Breast epithelium (tissue), 4 donors: ENCODE measurements at places on chromosomes 6 and 20.
A peak's percentile ranks its signal among the peaks of the same experiment; 100 is the strongest.

- no peak for DNase-seq
Measured at GRCh38 chr6:105484238-105485161, 81.6 kb upstream of the PREP start.

DNA sequence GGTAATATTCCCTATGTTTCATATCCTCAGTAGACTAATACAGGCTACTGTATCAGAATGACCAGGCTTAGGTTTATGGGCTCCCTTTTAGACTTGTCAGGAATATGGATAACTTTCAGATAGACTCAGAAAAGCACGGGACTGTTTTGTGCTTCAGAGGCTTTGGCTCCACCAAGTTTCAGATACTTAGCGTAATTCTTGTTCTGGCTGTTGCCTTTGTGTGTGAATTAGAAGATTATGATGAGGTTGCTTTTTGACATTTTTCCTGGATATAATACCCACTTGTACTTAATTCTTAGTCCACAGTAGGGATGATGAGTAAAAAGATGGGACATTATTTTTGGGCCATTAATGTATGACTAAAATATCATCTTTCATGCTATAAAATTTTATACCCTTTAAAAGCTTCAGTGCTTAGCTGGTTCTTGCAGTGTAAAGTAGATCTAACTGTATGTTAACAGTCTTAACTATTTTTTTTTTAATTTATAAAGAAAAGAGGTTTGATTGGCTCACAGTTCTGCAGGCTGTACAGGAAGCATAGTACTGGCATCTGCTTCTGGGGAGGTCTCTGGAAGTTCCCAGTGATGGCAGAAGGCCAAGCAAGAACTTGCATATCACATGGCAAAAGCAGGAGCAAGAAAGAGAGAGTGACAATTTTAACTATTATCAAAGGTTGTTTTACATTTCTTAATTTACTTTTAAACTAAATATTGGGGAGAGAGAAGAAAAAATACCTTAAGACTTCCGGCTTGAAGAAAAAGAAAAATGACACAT, 120.7 kb downstream of the ZFAND3 start:
- DNase-seq, result no peak

DNA sequence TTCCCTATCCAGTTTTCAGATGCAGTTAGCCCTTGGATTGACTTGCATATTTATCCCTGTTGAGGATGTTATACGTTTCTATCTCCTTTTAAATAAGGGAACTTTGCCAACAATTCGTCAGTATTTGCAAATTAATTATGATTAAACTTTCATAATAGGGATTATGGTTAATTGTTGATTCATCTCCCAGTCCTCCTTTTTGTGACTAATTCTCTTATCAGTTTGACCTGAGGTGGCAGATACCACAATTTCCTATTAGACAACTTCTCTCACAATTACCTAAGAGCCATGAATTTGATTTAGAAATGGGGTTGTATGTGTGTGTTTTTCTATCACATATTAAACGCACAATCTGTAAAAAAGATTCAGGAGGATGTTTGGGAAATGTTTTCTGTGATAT, 172.9 kb downstream of the LAMA2 start:
- DNase-seq, result no peak

DNA sequence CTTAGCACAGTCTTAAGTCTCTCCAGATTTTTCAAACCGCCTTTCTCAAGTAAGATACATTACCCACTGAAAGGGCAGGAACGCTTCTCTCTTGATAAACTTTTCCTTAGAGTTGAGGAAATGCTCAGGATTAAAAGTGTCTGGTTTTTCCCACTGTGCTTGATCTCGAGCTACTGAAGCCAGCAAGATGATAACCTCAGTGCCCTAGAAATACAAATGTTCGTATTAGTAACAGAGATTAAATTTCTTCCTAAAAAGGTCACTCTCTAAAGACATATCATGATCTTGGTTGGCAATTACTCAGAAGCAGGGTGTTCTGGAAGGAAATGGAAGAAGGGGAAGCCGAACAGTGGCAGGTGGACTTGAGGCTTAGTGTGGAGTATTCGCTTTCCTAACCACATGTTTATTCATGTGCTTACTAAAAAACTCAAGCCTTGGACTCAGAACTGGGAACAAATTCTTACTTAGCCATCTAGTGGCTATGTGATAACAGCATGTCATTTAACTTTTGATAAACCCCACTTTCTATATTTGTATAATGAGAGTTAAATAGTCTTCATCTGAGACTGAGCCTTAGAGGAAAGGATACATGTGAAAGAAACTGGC, 20.1 kb downstream of the C6orf141 start:
- DNase-seq, result no peak

GRCh38 chr6:43644940-43645612, at the start of gene RSPH9:
TSS of gene RSPH9 (plus strand) at chr6:43645036. CDS start at chr6:43645099, 63 bp downstream.
- peak; percentile 80 for DNase-seq

DNA sequence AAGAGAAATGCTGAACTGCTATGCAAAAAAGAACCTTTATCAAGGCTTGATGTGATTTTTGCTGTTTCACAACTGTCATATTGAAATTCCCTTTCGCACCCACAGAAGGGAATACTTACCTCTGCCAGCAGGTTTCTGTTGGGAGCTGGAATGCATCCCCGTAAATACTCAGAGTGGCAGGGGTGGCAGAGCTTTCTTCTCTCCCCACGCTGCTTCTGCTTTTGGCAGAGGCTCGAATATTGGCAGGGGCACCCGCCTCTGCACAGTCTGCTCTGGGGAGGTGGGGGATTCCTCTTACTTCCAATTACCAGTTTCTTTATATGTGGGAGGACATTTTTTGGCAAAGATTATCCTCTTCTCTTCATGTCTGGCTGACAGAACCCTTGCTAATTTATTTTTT, 28.4 kb downstream of the TMEM200A start:
- DNase-seq, result no peak

DNA sequence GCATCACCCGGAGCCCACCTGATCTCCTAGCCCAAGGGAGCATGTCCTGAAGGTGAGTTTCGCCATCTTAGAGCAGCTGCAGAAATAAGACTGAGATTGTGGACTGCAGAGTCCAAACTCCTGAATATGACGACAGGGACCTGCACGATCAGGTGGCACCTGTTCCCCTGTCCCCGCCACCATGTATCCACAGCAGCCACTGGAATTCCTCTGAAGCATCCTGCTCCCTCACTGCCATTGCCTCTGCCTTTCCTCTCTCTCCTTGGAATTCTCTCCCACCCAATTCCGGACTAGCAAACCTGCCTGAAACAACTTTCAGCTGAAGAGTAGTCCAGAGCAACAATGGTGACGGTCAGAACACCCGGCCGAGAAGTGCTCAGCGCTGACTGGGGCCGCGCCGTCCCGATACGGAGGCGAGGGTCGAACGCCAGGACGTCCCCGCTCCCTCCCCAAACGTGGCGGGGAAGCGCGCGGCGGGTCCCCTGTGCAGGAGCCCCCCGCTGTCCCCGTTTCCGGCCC, 694 bp upstream of the FAM120B start:
- DNase-seq, result no peak

- no peak for DNase-seq
Measured at GRCh38 chr20:48325656-48326433, 502.0 kb downstream of the PREX1 start.

DNA sequence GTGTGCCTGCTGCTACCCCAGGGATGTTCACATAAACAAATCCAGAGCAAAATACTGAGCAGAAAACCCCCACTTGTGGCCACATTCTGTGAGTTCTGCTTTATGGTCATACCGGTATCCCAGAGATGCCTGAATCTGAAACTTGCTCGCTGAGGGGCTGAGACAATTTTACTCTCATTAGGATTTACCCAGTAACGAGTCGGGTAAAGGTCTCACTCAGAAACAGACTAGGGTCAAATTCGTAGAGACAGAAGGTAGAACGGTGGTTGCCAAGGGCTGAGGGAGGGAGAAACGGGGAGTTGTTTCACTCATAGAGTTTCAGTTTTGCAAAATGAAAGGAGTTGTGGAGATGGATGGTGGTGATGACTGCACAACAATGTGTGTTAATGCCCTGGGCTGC, 45.4 kb upstream of the NKX2-2 start:
- no peak for DNase-seq

- no peak for DNase-seq
Measured at GRCh38 chr6:82882363-82883023, 183.1 kb downstream of the UBE3D start.

DNA sequence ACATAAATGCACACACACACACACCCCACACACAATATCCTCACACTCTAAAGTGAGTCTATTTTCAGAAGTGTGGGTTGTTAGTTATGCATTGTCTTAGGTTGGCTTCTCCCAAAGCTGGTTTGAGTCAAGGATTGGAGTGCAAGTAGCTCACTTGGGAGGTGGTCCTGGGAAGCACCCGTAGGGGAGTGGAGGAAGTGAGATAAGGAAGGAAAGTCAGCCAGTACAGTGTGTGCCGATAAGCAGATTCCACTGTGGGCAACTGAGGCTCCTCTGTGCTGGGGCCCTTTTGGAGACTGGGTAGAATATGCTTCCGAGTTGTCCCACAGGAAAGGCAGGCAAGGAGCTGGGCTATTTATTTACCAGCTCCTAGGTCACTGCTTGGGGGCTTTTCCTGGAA, 67.2 kb downstream of the PLCB4 start:
- no peak for DNase-seq

DNA sequence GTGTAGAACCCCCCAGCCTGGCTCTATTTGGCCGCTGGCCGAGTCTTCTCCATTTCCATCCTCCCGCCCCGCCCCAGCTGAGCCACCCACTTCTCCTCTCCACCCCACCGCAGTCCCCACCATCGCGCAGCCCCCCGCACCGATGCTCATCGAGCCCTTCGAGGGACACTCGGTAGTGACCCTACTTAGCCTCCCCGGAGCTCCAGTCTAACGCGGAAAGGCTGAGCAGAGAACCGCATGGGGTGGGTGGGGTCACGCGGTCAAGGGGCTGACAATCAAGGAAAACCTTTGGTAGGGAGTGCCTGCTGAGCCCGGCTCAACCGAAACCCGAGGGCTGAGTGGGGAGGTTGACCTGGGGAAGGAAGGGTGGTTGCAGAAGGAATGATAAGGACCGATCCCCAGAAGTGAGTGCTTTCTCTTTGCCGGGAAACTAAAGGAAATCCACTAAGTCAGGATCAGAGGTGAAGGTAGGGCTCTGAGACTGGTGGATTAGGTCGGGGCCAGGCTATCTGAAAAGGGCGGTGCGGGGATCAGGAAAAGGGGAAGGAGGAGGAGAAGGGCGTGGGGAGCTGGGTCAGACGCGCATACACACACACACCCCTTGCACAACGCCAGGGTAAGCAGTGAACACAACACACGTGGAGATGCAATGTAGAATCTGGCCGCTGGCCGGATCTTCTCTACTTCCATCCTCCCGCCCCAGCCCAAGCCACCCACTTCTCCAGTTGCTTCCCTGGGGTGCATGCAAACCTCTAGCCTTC, 49.8 kb downstream of the CPXM1 start:
- no peak for DNase-seq

- DNase-seq, result no peak
Measured at GRCh38 chr6:79526897-79527296, 10.3 kb downstream of the LCA5 start.

DNA sequence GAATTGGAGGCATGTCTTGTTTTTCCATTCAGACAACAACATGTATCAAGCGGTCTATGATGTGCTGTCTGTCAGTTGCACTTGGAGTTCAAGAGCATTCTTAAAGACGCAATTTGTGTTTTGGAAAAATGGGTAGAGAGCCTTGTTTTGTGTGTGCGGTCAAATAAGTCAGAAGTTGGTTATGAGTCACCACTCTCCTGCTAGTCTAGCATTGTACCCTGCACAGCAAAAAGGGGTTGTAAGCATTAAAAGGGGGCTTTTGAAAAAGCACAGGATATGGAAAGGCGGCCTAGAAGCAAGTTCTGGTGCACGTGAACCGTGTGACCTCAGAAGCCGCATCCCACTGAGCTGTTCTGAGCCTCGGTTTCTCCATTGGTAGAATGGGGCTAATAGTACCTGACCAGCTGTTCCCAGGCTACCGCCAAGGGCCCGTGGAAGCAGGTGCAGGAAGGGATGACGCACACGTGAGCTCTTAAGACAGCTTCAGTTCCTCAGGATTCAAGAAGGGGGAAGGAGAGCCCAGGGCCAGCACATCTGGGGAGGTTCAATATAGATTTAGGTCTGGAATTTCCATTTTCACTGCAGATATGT, 61.6 kb upstream of the SNX9 start:
- no peak for DNase-seq

DNA sequence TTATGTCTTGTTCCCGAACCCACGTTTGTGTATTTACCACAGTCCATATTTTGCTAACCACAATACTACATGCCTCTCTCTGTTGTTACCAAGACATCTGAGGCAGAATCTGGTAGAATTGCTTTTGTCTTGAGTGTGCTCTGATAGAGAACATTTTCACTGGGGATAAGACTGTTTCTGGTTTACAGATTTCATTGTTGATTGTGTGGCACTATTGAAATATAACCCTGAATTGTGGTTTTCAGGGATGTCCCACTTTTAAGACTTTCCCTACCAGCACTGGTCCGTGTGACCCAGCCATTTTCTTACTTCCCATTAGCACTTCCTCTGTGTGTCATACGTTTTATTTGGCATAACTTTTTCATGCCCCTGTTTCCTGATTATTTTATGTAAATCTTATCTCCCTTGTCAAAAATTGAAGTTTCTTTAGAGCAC, 12.2 kb downstream of the NCOA7 start:
- no peak for DNase-seq

GRCh38 chr6:41939176-41939847, 2.3 kb downstream of the CCND3 start:
- no peak for DNase-seq

- DNase-seq, result no peak
Measured at GRCh38 chr20:43985608-43986316, 71.1 kb downstream of the TOX2 start.

DNA sequence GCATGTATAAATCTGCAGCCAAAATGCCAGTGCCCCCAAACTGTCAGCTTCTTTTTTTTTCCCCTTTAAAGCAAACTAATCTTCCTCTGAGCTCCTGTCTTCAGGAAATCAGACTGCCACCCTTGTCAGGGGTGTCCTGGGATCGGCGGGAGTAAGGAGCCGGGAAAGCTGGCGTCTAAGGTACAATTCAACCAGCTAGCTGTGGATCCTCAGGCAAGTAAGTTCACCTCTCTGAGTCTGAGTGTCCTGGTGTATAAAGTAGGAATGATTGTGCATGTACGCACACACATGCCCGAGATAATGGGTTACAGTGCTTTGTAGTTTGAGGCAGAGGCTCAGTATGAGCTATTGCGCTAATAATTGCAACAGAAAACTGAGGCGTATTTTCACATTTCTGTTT, 98.3 kb downstream of the ANKRD60 start:
- no peak for DNase-seq

DNA sequence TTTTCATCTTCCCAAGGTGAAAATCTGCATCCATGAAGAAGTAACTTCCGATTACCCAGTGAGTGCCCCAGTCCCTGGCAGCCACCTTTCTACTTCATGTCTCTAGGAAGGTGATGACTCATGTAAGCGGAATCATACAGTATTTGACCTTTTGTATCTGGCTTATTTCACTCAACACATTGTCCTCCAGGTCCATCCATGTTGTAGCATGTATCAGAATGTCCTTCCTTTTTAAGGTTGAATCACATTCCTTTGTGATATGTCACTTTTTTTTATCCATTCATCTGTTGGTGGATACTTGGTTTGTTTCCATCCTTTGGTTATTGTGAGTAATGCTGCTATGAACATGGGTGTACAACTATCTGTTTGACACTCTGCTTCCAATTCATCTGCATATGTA, 176.3 kb upstream of the CDYL start:
- no peak for DNase-seq
